Activated CD4-positive, alpha-beta memory T cell treated with anti-CD3 and anti-CD28 coated beads for 36 hours (primary cell): ENCODE measurements at places on chromosomes 11 and 22. TPM values are rescaled to one million over a fixed set of nuclear protein-coding genes. Genes with fewer than 3 reads are reported as not detected.

Gene SLC22A9
- not detected for total RNA-seq

Gene PHOX2A
- not detected for total RNA-seq

Gene FREY1
- 0.88 TPM for total RNA-seq

Gene MPZL3
- 49.0 TPM for total RNA-seq

Gene MOGAT2
- not detected for total RNA-seq

Gene DRD4
- total RNA-seq: 0.39 TPM

Gene CCDC88B
- 74.5 TPM for total RNA-seq

Gene NAV2
- 0.75 TPM for total RNA-seq

Gene PLAAT4
- 36.3 TPM for total RNA-seq

Gene OR8D1
- not detected for total RNA-seq

Gene CHRM4
- total RNA-seq: not detected

Gene MMP12
- not detected for total RNA-seq

Gene PNPLA5
- total RNA-seq: not detected

Gene SLC17A6
- total RNA-seq: not detected

Gene CARNS1
- 2.3 TPM for total RNA-seq

Gene OR52A1
- total RNA-seq: not detected

Gene NRXN2
- total RNA-seq: 0.31 TPM

Gene SMIM35
- total RNA-seq: 0.22 TPM

Gene CREB3L1
- not detected for total RNA-seq

Gene PIWIL4
- 0.90 TPM for total RNA-seq

Gene CD3D
- total RNA-seq: 321 TPM

Gene OR10A6
- not detected for total RNA-seq

Gene WNT7B
- not detected for total RNA-seq

Gene NCAM1
- total RNA-seq: not detected

Gene MYO7A
- 0.38 TPM for total RNA-seq

Gene SELENOH
- total RNA-seq: 235 TPM

Gene B3GAT1
- 0.22 TPM for total RNA-seq

Gene CDC42EP1
- total RNA-seq: 1.4 TPM

Gene RFPL2
- 0.52 TPM for total RNA-seq

Gene SUSD2
- total RNA-seq: 0.19 TPM

Gene MS4A5
- not detected for total RNA-seq

Gene NTM
- total RNA-seq: not detected

Gene MISFA
- total RNA-seq: 2.9 TPM

Gene CNGA4
- not detected for total RNA-seq

Gene GTSE1
- total RNA-seq: 39.9 TPM

Gene KDM4E
- total RNA-seq: not detected

Gene CASP12
- not detected for total RNA-seq

Gene KCNJ5
- not detected for total RNA-seq

Gene NPTXR
- 2.5 TPM for total RNA-seq

Gene CADM1
- 0.95 TPM for total RNA-seq

Gene APOL1
- total RNA-seq: 46.3 TPM

Gene MRGPRX3
- total RNA-seq: not detected

Gene MCHR1
- not detected for total RNA-seq

Gene E2F8
- 16.0 TPM for total RNA-seq

Gene ELF5
- total RNA-seq: not detected

Gene INS
- total RNA-seq: not detected

Gene CASP1
- total RNA-seq: 28.5 TPM

Gene FAM83F
- 0.41 TPM for total RNA-seq

Gene SCGB1D2
- total RNA-seq: not detected

Gene NCF4
- 8.7 TPM for total RNA-seq

Gene OR6X1
- not detected for total RNA-seq

Gene MPPED1
- not detected for total RNA-seq

Gene OR51E2
- not detected for total RNA-seq

Gene BDNF
- not detected for total RNA-seq

Gene FDX1
- total RNA-seq: 9.8 TPM

Gene DTX4
- total RNA-seq: 0.05 TPM

Gene CLTCL1
- total RNA-seq: 1.1 TPM
